ENCODE measurements at places on chromosomes 7 and 10. TPM values are rescaled to one million over a fixed set of nuclear protein-coding genes. Genes with fewer than 3 reads are reported as not detected.
A peak's percentile ranks its signal among the peaks of the same experiment; 100 is the strongest.

DNA sequence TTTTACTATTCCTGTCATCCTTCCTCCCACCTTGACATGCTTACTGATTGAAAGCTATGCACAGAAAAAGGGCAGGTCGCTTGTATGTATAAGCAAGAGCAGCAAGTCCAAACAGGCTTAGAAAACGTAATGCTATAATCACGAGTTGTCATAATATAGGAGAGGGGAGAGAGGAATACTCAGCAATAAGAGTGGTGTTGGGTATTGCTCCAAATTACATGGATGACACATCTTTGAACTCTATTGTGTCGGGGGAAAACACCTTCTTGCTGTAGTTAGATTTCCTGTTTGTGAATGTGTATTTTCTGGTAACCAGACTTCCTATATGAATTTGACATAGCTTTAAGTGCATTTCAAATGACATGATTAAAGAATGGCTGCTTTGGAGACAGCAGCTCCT lies 7.5 kb downstream of the MET start:
- DNase-seq = no peak

DNA sequence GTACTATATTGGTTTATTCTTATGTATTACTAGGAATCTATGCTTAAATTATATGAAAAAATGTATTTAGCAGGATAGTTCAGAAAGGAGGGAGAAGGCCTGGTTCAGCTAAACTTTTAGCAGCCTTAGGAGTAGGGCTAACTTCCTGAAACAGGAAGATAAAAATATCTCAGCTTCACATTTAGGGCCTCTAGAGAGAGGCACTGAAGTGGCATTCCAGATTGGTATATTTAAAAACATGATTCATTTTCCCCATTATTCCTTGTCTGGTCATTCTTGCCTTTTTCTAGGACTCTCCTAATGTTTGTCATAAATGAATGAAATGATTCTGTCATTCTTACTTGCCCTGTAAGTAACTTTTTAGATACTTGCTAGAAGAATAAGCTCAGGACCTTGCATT lies 63.0 kb upstream of the CYP26C1 start:
- DNase-seq = no peak

DNA sequence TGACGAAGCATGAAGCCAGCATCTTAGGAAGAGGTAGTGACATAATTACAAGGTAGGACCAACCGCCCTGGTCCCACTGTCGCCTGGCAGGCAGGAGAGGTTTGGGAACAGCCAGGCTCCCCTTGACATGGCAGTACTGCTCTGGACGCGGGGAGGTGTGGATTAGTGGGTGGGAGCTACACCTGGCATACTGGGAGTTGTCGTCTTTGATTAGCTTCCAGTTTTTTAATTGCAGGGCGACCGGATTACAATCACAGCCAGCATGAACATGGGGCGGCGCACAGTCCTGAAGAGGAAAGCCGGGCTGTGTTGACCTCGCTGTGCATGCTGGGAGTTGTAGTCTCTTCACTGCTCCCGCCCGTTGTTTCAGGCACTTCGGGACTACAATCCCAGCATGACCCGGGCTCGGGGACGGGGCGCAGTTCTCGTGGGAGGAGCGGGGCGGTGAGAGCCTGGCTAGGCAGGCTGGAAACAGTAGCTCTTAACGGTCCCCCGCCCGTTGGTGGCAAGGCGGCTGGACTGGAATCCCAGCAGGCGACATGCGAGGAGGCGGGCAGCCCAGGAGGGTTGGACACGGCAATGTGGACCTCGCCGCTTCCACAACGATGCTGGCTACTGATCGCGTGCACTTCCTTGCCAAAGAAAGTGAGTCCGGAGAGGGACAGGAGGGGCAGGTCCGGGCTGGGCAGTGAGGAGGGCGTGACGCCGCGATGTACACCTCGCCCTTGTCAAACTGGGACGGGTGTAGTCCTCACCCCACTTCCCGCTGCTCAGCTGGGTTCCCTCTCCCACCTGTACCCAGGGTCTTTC lies 98.0 kb upstream of the ZNF722 start:
- peak; percentile 42 for DNase-seq

DNA sequence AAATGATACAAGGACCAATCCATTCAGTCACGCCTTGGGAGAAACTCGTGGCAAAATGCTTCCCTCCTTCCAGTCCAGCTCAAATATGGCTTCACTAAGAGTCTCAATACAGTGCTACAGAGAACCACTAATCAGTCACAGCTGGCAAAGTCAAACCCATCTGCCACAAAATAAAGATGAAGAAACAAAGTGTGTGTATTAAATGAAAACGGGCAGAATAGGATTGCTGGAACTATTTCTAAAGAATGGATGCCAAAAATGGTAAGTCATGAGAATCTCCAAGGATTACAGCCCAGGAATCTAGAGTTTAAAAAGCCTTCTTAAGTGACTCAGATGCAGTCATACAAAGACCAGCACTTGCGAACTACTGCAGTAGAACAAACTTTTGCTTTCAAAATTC lies 61.9 kb downstream of the CACUL1 start:
- DNase-seq = peak; percentile 35

GRCh38 chr7:143384148-143384547 lies 3.0 kb downstream of the ZYX start:
- DNase-seq = peak; percentile 16

The CALML3 gene
- 0.33 TPM for polyA plus RNA-seq

GRCh38 chr7:24978843-24979469 lies 1.0 kb downstream of the OSBPL3 start:
- DNase-seq = no peak

- no peak for DNase-seq
Observed at GRCh38 chr10:8617792-8618191, 563.3 kb downstream of the GATA3 start.

The LIPN gene
- polyA plus RNA-seq = not detected

- DNase-seq = no peak
Observed at GRCh38 chr10:60708666-60709065, 69.6 kb upstream of the CDK1 start.

- DNase-seq = no peak
Observed at GRCh38 chr7:105910172-105910571, 33.8 kb upstream of the ATXN7L1 start.

GRCh38 chr10:3898821-3899220 lies 113.8 kb upstream of the KLF6 start:
- no peak for DNase-seq

The SEMA3A gene
- polyA plus RNA-seq = 27.9 TPM

Measured in muscle of leg (tissue), 16 donors.